ENCODE measurements at places on chromosomes 3 and 15.

- no peak for DNase-seq
These were observed 831.7 kb downstream of the CADM2 start for GRCh38 chr3:85790445-85791030.

GRCh38 chr3:132459551-132459950 is 42.2 kb downstream of the DNAJC13 start:
- no peak for DNase-seq

DNA sequence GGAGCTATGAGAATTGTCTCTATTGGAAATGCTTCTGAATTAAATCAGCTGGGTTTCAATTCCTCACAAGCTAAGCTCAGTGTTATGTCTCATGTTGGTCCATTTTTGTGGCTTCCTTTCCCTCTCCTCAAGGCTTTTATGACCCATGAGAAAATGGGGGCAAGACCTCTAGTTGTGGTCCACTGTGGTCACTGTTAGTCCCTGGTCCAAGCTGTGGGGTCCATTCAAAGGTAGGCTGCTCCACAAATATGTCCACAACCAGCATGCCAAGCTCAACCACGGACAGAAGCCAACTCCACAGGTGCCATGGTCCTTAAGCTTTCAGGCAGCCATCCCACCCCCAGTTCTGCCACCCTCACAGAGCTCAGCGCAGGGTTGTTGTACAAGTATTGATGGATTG is 14.9 kb upstream of the TPM1 start:
- no peak for DNase-seq

DNA sequence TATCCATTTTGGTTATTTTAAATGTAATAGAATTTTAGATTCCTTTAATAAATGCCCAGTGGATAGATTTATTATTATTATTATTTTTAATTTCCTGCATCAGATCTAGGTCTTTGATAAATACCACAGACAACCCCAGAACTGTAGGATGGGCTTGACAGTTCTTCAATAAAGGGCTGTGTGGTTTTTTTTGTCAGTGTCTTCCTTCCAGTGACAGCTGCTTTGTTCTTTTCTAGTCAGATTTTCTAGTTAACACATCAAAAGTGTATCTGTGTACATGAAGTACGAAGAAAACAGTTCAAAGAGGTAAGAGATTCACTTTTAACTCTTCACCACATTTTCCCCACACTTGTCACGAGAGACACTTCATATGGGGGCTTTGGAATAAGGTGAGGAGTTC is 120.3 kb downstream of the SAMMSON start:
- no peak for DNase-seq

- no peak for DNase-seq
These were observed 28.9 kb upstream of the ZNF385D start for GRCh38 chr3:21779909-21780308.

DNA sequence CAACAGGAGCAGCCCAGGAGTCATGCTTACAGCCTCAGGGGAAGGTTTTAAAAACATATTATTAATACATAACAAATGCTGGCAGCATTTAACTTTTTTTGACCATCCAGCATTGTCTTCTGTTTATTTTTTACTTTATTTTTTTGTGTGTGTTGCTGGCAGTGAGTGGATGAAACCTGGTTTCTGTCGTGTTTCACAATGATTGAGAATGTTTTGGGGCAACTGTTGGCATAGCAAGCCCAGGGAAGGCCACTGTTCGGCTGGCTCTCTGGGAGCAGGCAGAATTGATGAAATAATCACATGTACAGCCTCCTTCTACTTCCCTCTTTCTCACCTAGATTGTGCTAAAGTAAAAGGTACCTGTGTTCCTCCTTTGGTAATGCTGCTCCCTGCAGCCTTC is 190.2 kb downstream of the NR1D2 start:
- no peak for DNase-seq

DNA sequence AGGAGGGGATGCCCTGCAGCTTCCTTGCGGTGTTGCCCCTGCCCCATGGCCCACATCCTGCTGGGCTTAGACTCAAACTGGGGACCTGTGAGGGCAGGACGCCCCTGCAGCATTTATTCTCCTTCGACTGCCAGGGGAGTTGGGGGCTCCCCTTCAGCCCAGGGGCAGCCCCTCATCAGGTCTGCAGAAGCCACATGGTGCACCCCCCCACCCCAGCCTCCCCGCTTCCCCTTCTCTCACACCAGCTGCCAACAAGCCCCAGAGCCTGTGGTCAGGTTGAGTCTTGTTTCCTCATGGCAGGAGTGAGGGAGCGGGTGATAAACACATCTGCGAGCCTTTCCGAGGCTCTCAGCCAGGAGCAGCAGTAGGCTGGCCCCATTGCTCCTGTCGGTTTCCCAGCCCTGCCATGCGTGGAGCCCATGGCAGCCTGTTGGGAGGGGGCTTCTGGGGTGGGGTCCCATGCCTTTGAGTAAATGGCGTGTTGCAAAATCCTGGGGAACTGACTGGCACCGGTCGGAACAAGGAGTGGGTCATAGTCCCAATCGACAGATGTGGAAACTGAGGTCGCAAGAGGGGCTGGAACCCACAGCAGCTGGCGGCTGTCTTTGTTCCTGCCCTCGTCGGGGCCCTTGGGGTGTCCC is 27.8 kb downstream of the WNT7A start:
- no peak for DNase-seq

DNA sequence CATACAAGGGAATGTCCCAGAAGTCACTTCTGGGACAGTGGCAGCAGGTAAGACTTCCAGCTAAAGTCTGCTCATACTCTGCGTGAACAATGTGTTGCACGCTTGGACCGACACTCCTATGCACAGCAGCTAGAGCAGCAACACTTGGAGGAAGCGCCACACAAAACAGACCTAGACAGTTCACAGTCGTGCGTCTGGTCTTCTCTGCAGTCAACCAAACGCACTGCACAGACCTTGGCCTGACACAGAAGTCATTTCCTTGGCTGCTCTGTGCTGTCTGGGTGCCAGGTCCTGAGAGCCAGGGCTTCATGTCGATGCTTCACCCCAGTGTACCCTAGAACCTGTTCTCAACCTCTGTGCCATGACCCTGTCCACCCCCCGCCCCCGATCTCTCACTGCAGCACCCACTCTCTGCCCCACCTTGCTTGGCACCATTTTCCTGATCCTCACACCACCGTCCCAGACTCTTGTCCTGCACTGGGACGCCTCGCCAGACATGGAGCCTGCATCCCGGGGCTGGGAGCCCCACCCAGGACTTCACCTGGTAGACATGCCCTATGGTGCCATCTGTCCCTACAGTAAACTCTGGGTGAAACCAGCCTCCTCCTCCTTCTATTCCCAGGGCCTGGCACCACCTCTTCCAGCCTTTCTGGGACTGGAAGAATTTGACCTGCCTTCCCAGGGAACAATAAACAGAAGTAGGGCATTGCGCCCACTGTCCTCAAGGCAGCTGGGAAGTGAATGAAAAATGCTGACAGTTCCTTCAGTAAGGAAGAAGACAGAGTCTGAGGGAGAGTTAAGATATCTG is 3.1 kb downstream of the ATP10A start:
- DNase-seq, result no peak

DNA sequence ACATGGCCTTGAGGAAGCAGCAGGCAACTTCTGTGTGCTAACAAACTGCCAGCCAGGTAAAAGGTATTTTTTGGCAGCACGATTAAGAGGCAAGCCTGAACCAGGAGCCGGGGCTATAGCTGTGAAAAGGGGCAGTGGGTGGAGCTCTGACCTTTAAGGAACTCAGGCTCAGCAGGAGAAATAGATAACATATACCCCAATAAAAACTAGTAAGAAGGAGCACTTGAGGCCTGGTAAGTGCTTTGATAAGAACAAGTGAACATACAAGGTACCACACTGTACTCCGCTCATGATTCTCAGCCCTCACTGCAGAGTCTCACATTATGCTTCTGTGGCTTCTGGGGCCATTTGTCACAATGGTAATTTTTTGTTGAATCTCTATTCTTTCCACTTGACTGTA is 5.4 kb downstream of the FYCO1 start:
- no peak for DNase-seq

Measured in glomerular endothelial cell (primary cell).